Amniotic stem cell (primary cell): ENCODE measurements at places on chromosomes 11 and 22.

DNA sequence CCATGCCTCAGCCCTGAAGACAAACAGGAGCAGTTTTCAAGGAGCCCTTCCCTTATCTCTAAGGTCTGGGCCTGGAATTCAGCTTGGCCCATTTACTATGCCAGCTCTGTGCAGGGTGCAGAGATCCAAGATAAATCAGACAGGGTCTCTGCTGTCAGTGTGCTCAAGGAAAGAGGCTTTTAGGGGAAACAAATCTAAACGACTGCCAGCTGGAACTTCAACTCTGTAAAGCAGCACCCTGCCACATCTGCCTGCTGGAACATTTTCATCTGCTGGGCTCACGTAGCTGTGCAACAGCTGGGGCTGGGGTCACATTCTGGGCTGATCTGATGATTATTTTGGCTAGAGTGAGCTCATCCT, 19.8 kb upstream of the EHF start:
- DNase-seq, result no peak

DNA sequence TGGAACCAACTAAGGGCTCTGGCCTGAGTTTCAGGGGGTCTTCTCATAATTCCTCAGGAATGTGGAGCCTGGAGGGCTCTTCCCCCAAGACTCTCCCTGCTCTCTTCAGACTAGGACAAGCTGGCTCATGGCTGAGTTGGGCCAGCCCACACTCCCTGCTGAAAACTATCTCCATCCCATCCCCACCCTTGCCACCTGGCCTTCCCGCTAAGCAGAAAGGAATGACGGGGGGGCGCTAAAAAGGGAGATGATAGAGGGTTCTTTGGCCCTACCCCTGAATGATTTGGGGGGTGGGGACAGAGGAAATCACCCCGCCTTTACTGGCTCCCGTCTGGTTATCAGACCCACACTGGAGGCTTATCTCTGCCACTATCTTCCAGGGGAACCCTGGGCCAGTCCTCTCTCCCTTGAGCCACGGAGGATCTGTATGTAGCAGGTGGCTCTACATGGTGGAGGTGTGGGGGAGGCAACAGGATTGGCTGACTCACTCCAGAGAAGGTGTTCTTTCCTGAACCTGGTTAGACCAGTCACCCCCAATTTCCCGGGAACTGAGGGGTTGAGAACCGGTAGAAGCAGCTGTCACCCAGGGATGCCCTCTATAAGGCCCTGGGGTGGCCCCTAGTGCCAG, 5.7 kb downstream of the SMTN start:
- no peak for DNase-seq

GRCh38 chr22:47160141-47160541, 397.7 kb downstream of the TBC1D22A start:
- DNase-seq, result no peak

DNA sequence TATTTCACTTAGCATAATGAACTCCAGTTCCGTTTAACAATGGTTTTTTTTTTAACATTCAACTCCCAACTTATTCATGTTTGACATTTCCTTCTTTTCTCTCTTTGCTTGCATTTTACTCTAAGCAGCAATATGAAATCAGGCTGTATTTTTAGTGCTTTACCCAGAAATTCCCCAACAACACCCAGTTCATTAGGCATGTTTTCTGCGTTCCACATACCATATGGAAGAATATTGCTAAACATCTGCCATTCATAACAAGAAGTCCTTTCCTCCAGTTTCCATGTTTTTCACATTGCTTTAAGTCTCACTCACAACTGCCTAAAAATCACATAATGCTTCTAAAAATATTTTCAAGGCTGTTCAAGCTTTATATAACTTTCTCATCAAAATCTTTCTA, 45.8 kb downstream of the PLAAT5 start:
- DNase-seq, result no peak

- no peak for DNase-seq
These were observed 158.4 kb downstream of the ETS1 start for GRCh38 chr11:128428935-128429334.

GRCh38 chr22:37569921-37570660, 9.8 kb downstream of the LGALS2 start:
- no peak for DNase-seq

GRCh38 chr11:67277231-67277961, 11.1 kb downstream of the GRK2 start:
- no peak for DNase-seq

DNA sequence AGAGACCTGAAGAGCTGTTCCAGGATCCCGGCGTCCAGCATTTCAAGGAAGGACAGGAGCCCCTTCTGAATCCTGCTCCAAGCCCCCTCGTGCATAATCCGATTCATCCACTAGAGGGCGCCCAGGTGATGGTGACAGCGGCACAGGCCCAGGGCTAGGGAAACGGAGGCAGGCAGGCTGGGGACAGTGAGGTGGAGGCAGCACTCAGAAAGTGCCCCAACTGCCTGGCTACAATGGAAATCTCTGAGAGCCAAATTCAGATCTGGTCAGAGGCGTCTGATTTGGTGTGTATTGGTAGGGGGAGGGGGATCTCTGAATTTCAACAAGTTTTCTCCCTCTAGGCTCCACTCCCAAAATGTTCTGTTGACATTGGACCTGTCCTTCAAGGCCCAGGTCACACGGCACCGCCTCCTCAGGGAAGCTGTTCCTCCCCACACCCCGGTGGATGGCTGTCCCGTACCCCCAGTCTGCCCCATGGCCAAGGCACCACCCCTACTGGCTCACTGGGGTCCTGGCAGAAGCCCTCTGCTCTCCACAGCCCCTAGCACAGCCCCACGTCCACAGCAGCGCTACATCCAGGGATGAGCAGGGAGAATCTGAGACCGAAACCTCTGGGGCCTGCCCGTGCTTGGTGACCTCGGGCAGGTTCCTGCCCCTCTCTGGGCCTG, 142.9 kb downstream of the CRYBB2 start:
- DNase-seq, result peak; percentile 11

DNA sequence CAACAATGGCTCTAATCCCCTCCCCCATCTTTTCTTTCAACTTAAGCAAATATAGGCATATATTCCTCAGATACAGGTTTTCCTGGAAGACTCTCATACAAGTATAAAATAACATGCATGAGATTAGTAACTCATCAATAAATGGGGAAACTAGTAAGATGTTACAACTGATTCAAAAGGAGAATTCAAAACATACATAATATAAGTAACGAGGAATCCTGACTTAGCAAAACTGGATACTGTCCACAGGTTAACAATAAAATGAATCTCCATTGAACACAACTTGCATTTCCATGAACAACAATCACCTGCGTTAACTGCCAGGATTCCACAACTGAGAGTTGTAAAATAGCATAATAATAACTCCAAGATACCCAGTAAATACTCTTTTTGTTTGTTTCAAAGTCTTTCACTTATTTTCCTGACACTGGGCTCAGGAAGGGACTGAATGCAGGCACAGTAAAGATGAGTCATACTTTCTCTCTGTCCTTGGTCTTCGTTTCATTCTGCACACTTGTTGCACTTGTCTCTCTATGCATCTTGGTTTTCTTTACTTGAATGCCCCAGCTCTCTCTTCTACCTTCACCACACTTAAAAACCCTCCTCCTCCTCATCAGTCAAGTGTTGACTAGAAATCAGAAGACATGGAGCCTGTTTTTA, 8.1 kb downstream of the APIP start:
- DNase-seq, result no peak

GRCh38 chr22:43560651-43561050, 148.8 kb downstream of the MPPED1 start:
- DNase-seq, result no peak

- DNase-seq, result no peak
These were observed 1.4 kb downstream of the FLRT1 start for GRCh38 chr11:64037027-64037634.

DNA sequence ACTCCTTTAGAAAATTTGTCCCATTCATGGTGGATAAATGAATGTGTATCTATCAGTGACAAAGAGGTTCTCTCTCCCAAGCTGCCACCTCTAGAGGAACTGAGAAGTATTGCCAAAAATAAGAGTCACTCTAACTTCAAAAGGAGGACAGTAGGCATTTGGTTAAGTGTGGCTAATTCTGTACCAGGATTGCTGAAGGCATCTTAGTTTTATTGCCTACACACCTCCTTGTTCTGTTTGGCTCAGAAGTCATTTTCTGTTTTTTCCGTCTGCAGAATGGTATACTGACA, 189.0 kb upstream of the MPPED2 start:
- no peak for DNase-seq

- DNase-seq, result no peak
These were observed 941.8 kb downstream of the BRD1 start for GRCh38 chr22:48885919-48886305.

DNA sequence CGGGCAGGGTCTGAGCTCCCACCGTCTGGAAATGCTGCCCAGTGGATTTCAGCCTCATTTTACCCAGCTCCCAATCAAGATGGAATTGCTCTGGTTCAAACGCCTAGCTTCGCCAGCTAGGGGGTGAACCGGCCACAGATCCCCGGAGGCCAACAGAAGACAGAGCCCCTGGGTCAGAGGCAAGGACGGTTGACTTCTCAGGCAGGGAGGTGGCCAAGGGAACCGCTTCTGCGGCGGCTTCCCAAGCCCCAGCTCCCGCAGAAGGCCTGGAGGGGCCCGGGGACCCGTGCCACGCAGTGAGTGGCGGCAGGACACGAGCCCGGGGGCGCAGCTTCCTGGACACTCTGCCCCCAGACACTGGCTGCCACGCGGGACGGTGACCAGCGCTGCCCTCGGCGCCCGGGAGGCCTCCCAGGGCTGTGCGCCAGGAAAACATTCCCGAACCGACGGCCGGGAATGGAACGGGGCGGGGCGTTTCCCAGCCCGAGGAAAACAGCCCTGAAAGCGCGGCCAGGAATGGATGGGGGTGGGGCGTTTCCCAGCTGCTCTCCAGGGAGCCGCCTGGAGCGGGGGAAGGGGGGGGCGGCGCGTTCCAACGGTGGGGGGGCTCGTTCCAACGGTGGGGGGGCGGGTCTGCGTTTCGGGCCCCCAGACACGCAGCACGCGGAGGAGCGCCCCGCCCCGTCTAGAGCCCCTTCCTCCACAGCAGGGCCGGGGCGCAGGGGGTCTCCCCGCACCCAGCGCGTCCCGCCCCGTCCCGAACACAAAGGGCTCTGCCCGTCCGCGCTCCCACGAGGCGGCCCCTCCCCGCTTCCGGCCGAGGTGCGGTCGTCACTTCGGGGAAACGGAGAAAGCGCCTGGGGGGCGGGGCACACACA, 13.5 kb upstream of the B4GALNT4 start:
- peak; percentile 92 for DNase-seq

DNA sequence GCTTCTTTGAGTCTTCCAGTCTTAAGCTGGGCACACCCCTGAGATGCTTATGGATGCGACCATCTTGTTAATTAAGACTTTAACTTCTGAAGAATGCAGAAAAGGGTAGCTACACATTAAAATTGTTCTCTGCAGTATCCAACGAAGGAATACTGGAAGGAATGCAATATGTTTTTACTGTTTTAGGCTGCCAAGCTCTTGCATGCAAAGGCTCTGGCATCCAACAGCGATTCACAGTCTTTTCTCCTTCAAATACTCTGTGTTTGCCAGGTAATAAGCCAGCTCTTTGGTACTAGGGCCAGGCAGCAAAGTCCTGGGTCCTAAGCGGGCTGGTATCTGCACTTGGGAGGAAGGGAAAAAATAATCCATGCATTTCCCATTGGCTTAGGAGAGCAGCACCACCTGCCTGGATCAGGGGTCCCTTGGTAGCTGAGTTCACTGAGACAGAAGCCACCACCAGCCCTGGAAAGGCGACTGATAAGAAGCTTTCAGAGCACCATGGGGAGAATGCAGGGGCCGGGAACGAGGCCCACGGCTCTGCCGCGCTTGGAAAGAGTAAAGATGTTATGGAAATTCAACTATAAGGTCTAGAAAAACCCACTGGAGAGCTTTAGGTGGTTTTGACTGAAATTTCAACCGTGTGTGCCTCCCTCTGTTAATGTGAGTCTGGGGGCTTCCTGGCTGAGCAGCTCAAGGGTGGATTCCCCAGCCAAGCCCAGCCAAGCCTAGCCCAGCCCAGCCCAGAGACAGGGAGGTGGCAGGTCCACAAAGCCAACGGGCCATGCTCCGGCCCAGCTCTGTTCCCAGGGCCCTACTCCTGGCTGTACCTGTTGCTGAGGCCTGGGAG, 67.0 kb upstream of the CCND1 start:
- DNase-seq, result no peak

GRCh38 chr11:36354221-36355003, 58.3 kb downstream of the PRR5L start:
- peak; percentile 54 for DNase-seq

- DNase-seq, result peak; percentile 58
These were observed 20.6 kb downstream of the ADM start for GRCh38 chr11:10325277-10326011.

DNA sequence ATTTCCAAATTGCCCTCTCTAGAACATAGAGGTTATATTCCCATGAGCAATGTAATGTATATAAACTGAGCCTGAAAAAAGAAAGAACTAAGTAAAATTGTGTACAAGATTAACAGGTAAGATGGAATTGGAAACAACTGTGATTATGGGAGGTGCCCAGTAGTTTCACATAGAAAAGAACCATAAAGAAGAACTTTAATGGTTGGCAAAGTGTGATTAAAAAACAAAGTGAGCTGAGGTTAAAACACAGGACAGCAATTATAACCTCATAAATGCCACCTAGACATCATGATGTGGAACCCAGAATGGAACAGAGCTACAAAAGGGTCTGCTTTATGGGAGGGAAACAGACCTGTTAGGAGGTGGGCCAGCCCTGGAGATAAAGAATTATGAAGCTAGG, 58.6 kb downstream of the CYB5R2 start:
- DNase-seq, result no peak

DNA sequence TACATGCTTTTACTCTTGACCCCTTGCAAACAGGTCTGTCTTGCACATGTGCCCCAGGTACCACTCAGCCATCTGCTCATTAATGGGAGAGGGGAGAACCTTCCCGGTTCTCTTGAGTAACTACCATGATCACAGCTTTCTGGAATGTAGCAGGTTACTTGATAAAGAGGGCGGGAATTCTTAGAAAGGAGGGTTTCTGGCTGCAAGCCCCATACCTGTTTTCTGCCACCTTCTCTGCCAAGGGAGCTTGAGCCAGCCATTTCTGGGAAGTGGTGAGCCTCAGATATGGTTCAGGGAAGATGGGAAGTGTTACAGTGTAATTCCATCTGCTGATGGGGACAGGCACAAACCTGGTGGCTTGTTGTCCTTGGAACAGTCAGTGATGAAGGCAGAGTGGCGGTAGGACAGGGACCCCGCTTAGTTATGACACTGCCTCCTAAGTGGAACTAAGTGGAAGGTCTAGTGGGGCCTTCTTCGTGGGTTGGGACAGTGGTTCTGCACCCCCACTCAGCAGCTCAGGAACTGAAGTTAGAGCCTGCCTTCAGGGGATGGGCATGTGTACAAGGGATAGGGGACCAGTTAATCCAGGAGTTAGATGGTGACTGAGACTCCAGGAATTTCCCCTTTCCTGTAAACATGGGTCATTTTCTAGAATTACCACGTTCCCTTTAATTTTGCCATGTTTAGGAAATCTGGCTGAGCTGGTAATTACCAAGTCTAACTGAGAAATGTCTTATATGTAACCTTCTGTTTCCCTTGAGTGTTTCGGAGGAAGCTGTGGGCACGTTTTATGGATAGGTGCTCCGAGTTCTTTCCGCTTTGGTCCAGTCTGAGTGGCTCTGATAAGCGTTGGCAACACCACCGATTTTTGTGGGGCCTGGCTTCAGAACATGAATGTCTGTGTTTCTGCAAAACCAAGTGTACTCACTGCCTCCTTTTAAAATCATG, 35.3 kb downstream of the BCR start:
- DNase-seq, result no peak
